ENCODE measurements at places on chromosomes 2 and 18.

GRCh38 chr18:35478520-35479435, 19.0 kb downstream of the INO80C start:
- DNase-seq = no peak

- DNase-seq = peak; percentile 62
Observed at GRCh38 chr2:121721926-121722325, 14.7 kb downstream of the NIFK start.

DNA sequence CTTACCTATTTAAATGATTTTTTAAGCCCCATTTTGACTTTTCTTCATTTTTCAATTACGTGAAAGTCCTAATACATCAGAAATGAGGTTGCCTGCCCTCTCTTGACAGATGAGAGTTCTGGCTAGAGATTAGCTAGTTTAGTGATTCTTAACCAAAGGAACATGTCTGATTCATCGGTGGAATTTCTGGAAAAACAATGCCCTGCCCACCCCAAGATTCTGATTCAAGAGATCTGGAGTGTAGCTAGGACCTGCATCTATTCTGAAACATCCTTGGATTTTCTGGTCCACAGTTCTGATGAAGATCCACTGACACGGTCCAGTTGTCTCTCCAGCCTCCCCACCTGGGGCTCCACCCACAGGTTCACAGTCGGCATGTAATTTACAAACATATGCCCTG, 111.2 kb downstream of the KLF7 start:
- DNase-seq = no peak

DNA sequence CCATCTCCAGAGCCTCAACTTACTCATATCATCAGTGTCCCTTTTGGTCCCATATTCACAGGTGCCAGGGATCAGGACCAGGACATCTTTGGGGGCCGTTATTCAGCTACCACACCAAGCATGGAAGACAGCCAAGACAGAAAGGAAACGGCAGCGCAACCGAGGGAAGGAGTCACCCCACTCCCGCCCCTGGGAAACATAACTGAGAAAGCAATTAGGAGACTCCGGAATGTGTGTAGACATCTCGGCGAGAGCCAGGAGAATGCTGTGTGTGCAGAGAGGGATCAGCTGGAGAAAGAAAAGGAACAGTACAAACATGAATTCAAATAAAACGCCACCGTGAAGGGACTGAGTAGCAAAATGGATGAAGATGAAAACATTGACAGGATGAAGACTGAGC, 13.4 kb upstream of the BOK start:
- DNase-seq = no peak

DNA sequence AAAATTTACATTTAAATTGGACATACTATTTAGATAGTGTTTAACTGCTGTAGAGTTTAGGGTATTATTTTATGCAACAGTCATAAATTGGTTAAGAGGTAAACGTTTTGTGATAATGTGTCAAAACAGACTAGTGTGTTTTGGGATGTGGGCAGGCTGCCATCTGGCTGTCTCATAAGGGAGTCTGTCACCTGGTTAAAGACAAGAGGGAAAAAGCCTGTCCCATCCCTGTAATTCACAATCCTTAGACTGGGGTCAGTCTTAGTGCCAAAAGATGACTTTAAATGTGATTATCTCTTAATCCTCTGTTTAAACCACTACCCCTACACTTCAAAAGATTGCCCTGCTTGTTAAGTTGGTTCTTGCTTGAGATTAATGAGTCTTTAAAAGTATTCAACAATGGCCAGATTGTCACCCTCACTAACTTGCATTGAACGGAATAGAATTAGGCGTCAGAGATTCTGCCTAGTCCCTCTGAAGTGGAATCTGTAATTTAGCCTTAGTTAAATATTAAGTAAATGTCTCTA, 59.2 kb downstream of the SGPP2 start:
- no peak for DNase-seq

DNA sequence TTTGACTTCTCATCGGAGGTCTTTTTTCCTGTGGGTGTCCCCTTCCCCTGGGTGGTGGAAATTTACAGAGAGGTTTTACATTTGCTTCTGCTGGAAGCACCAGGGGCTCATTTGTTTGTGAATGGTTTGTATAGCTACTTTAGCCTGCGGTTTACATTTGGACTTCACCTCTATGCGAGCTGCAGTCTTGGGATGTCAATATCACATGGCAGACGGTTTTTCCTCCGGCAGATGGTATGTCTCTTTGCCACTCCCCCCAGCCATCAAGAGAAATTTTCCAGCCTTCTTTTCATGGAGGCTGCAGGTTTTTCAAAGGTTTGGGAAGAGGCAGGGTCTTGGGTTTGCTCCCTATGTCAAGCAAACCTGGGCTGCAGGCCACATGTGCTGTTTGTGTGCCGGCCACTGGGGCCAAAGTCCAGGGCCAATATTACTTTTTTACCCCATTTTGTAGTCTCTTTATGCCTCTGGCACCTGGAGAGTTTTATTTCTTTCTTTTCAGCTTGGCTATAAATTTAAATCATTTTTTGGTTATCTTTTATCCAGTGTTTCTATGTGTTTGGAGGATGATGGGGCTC, 23.9 kb upstream of the BOD1L2 start:
- no peak for DNase-seq

DNA sequence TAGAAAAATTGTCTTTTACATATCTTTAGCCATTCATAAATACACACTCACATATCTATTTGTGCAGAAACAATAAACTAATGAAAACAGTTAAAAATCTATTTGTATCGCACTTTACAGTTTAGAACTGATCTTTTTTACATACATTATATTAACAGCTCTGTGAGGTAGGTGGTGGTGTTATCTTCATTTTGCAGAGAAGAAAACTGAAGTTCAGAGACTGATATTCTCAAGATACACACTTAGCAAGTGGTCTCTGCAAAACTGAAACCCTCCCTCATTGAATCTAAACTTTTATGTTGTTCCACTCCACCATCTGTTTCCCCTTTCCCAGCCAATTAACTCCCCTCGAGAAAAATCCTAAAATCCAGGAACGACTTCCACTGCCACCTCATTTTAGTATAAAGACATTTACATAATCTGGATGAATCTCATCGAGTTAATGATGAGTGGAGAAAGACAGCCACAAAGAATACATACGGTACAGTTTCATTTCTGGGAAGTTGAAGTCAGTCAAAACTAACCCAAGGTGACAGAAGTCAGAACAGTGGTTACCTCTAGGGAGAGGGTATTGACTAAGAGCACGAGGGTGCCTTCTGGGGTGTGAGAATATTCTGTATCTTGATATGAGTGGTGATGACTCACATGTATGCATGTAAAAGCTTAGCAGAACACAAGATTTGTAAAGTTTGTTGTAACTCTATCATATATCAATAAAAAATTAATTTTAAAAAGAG, 524.2 kb upstream of the TCF4 start:
- no peak for DNase-seq

Measured in HFF-Myc (cell line).